ENCODE measurements at places on chromosomes 1 and 21. TPM values are rescaled to one million over a fixed set of nuclear protein-coding genes. Genes with fewer than 3 reads are reported as not detected.

GRCh38 chr1:168863772-168864171, 134.8 kb upstream of the DPT start:
- no peaks in the 10 kb centered on the region for H3K4me1 ChIP-seq
- no peaks in the 10 kb centered on the region for H3K27me3 ChIP-seq
- peaks cover 4% of the 10 kb centered on the region for H3K36me3 ChIP-seq
- no peak for DNase-seq
- no peak overlapping the region for H3K27ac ChIP-seq

DNA sequence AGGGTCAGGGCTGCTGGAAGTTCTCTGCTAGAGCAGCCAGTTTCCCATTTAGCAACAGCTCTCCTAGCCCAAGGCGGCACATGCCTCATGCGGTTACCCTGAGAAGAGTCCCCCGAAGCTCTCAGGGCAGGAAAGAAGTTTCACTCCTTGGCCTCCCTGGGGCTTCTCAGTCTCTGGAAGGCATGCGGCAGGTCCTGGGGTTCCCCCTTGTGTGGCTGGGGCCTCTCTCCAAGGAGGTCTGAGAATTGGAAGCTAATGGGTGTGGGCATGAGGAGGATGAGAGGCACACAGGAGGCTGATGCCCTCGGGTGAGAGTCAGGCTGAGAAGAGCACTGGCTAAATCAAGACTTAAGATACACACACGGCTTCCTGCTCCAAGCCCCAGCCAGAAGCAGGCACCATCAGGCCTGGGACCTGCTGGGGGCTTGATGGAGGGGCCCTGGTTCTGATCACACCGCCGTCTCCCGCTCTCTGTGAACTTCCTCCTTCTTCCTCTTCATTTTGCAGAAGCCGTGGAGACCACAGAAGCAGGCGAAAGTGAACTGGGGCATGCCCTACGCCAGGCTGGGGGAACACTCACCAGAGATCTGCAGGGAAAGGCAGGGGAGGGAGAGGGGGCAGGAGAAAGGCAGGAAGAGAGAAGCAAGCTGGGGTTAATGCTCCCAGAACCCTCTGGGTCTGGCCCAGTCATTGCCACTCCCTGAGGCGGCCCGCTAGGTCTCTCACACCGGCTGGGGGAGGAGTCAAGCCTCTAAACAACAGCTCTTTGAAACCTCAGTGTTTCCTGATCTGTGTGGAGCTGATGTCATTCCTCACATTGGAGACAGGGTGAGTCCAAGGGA, 15.1 kb downstream of the BLACAT1 start:
- peaks cover 4% of the 10 kb centered on the region for H3K27me3 ChIP-seq
- no peaks in the 10 kb centered on the region for H3K36me3 ChIP-seq
- no peak overlapping the region for H3K4me3 ChIP-seq
- H3K4me1 ChIP-seq: peaks cover 29% of the 10 kb centered on the region

DNA sequence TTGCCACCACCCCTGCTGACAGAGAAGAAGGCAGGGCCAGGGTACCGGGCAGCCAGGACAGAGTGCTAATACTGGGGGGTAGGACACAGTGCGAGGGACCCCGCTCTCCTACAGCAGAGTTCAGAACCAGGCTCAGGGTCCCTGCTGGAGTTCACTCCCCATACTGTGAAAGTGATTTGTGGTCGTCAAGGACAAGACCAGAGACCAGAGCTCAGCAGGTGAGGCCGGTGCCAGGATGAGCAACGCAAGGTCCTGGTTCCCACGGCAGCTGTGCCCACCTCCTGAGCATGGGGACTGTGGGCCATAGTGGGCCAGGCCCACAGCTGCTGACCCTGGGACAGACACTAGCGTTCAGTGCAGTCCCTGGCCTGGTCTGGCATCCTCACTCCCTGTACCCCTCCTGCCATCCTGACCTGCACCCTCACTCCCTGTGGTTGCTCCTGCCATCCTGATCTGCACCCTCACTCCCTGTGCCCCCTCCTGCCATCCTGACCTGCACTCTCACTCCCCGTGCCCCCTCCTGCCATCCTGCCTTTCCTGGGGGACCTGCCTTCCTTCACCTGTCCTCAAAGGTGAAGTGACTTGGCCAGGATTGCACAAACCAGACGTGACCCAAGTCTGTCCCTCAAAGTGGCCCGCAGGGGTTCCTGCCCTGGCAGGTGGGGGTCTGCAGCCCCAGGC, 13.8 kb upstream of the PTTG1IP start:
- no peaks in the 10 kb centered on the region for H3K4me1 ChIP-seq
- no peak overlapping the region for H3K27ac ChIP-seq
- H3K36me3 ChIP-seq: no peaks in the 10 kb centered on the region
- H3K27me3 ChIP-seq: peaks cover 4% of the 10 kb centered on the region
- DNase-seq: peak; percentile 0

DNA sequence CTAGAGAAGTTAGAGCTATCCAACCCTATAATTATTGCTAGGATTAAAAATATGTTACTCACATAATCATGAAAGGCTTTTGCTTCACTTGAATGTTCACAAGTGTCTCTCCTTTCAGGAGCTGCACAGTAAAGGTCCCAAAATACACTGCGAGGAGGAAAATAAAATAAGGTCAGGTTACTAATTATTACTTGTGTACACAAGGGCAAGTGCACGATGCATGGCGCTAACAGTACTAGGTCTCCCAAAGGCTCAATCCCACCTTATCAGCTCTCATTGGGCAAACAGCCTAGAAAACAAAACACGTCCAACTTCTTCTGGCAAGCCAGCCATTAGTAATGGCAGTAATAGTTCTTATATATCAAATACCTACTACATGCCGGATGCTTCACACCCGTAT, 4.4 kb downstream of the SSBP3 start:
- H3K4me1 ChIP-seq: peaks cover 59% of the 10 kb centered on the region
- DNase-seq: no peak
- no peak overlapping the region for H3K27ac ChIP-seq
- peaks cover 21% of the 10 kb centered on the region for H3K27me3 ChIP-seq

DNA sequence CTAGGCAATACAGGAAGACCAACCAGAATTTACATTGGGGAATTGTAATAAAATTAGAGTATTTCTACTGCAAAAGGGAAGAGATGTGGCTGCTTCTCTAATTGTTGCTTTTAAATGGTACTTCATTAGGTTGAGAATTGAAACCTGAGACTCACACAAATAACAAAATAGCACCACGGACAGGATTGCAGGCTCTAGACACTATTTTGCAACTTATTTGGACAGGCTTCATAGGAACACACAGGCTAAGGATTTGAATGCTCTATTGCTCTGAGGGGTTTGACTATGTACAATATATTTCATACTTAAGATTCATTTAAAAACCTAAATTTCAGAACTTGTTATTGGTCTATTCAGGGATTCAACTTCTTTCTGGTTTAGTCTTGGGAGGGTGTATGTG, 79.6 kb downstream of the ATP1B1 start:
- no peak for DNase-seq
- no peak overlapping the region for H3K27ac ChIP-seq
- H3K27me3 ChIP-seq: no peaks in the 10 kb centered on the region
- peaks cover 9% of the 10 kb centered on the region for H3K4me1 ChIP-seq
- no peaks in the 10 kb centered on the region for H3K36me3 ChIP-seq

- H3K4me1 ChIP-seq: peaks cover 5% of the 10 kb centered on the region
- no peak overlapping the region for H3K4me3 ChIP-seq
- DNase-seq: no peak
- peaks cover 2% of the 10 kb centered on the region for H3K27me3 ChIP-seq
- no peak overlapping the region for H3K27ac ChIP-seq
Measured at GRCh38 chr21:41924368-41924754, 29.5 kb downstream of the C2CD2 start.

DNA sequence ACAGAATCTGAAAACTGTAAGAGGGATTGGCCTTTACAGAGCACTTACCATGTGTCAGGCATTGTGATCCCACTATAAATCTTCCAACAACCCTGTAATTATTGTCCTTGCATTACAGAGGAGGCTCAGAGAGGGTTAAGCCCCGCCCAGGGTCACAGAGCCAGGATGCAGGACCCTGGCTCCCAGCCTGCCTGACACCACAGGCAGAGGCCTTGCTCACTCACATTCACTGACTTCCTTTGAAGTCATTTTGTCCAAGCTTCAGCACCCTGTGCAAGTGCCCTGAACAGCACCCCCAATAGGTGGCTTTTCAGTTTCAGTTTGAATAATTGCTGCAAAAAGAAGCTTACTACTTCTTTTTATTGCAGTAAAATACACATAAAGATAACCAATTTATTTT, 256.8 kb upstream of the NFIA start:
- no peaks in the 10 kb centered on the region for H3K4me1 ChIP-seq
- H3K27ac ChIP-seq: no peak overlapping the region
- H3K4me3 ChIP-seq: no peak overlapping the region
- no peak for DNase-seq
- no peaks in the 10 kb centered on the region for H3K36me3 ChIP-seq

DNA sequence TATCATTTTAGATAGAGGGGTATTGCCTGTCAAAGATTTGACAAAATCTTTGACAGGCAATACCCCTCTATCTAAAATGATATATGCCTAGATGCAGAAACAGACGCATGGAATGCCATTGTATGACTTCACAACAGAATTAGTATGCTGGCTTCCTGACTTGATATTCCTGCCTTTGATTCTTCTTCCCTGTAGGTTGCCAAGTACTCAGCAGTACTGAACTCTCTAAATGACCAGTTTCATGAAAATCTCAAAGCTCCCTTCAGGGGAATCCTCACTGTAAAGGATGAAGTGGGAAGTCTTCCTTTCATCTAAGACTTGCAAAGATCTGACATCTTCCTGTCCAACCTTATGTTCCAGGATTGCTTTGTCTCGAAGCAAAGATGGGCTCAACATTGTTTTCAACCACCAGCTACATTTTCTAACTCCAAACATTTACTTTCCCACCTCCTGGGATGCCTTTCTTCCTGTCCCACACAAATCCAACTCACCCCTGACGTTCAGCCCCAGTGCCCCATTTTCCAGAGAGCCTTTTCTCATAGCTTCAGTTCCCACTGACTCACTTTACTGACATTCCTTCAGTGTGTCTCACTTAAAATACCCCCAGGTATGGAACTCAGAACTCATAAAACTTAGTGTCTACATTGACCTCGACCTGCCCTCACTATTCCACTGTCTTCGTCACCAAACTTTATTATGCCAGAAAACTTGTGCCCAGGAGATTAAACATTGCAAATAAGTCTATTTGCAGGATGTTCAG, 67.3 kb upstream of the KCNJ6 start:
- no peak overlapping the region for H3K4me3 ChIP-seq
- H3K4me1 ChIP-seq: peaks cover 13% of the 10 kb centered on the region
- DNase-seq: no peak
- no peak overlapping the region for H3K27ac ChIP-seq

Gene LYST
- total RNA-seq: 33.6 TPM

Gene CCDC27
- not detected for total RNA-seq

Gene COL9A2
- 3.3 TPM for total RNA-seq

Gene KRTAP12-2
- total RNA-seq: not detected

Measured in glutamatergic neuron (in vitro differentiated cells).